Endothelial cell of umbilical vein (primary cell): ENCODE measurements at places on chromosomes 12 and 14.

GRCh38 chr12:71694099-71694820, 8.4 kb downstream of the TMEM19 start:
- DNase-seq, result no peak

- no peak for DNase-seq
These were observed 12.6 kb upstream of the TTC7B start for GRCh38 chr14:90828642-90829487.

DNA sequence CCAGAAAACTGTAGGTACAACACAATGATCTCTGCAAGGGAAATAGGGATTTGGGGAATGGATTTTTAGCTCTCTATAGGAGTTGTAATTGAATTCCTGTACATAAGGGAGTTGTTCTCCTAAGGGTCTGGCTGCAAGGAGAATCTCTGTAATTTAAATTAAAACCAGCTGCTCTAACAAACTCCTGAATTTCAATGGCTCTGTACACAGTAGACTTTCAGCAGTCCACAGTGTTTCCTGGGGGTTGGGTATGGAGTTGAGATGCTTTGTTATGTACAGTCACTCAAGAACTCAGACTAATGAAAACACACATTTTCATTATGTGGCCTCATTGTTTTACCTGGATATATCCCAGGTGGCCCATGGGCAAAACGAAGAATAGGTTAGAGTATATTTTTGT, 93.2 kb downstream of the NAV3 start:
- DNase-seq, result no peak

- no peak for DNase-seq
These were observed 2.3 kb downstream of the LARP4 start for GRCh38 chr12:50403001-50403440.

DNA sequence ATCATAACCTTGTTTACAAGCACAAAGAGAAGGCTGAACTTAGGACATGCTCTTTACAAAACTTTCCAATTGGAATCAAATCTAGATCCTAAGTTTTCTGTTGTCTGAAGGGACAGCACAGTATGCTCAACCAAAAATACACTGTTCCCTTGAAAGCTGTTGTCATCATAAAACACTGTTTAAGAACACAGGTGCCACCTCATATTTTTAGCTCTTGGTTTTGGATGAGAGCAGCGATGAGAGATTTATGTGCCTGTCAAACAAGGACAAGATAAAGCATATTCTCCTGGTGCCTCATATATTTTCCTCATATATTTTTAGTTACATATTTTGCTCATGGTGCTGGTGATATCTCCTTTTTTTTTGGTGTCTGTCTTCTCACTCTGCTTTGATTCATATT, 788.4 kb downstream of the AACS start:
- no peak for DNase-seq
